NCI-H187 treated with DMSO at 0.1 percent for 48 hours (cell line): ENCODE measurements at places on chromosomes 5 and 9.
A peak's percentile ranks its signal among the peaks of the same experiment; 100 is the strongest.

DNA sequence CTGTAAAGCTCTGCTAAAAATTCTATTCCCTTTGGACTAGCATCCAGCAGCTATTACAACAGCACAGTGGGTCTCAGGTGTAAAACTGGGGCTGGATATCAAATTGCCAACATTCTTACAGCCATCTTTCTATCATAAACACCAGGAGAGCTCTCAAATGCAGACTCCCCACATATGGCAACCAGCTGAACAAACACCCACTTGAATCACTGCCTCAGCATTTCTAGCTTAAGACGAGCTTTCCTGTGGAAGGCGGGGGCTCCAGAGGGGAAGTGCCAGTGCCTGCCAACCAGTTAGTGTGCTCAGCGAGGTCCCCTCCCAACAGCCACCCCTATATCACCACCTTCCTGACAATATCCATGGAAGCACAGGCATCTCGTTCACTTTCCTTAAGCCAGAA is 62.2 kb downstream of the IPPK start:
- DNase-seq = peak; percentile 63

DNA sequence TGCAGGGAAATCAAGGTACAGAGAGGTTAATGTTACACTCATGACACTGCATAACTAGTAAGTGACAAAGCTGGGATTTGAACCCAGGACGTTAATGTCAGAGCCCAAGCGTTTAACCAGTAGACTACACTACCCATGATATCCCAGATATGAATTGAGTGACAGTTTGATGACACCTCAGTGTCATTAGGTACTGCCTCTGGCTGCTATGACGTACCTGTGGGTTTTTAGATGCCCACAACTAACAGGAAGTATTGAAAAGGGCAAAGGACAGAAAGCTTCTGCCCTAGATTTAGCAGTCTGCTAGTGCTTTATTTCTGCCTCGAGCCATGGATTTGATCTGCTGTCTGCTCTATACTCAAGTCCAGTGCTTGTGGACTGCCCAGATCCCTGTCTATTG is 56.2 kb downstream of the GLRA1 start:
- no peak for DNase-seq

GRCh38 chr5:160930406-160930805 is 78.4 kb upstream of the ATP10B start:
- DNase-seq = no peak

GRCh38 chr9:105871540-105871939 is 177.2 kb downstream of the TMEM38B start:
- no peak for DNase-seq

DNA sequence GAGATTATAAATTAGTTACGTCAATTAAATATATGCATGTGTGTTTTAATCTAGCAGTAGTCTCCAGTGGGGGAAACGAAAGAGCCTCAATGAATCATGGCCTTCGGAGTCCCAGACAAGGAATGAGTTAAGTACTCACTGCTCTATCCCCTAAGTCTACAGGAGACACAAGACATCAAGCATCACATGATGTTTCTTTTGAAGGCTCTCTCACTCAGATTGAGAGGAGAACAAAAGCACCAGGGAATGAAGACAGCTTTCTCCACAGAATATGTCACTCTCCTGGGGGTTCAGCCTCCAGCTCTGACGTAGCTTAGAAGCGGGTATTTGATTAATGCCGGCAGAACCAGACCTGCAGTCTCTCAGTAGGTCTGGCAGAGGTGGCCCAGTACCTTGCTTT is 381.4 kb downstream of the ACTL7B start:
- DNase-seq = no peak

DNA sequence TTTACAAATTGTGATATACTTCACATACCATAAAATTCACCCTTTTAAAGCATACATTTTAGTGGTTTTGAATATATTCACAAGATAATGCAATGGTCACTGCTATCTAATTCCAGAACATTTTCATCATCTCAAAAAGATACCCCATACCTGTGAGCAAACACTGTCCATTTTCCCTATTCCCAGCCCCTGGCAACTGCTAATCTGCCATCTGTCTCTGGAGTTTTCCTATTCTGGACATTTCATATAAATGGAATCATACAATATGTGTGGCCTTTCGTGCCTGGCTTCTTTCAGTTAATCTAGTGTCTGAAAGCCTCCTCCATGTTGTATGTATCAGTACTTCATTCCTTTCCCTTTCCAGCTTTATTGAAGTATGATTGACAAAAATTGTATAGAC is 14.7 kb downstream of the SNX30 start:
- DNase-seq = no peak

GRCh38 chr5:67989456-67989855 is 226.1 kb upstream of the PIK3R1 start:
- no peak for DNase-seq

DNA sequence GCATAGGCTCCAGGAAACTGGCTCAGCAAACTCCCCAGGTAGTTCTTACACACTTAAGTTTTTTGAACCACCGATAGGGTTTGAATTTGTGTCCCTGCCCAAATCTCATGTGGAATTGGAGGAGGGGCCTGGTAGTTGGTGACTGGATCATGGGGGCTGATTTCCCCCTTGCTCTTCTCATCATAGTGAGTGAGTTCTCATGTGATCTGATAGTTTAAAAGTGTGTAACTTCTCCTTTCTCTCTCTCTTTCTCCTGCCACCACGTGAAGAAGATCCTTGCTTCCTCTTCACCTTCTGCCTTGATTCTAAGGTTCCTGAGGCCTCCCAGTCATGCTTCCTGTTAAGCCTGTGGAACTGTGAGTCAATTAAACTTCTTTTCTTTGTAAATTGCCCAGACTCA is 22.4 kb upstream of the HACD4 start:
- DNase-seq = no peak

- no peak for DNase-seq
Observed at GRCh38 chr5:76679231-76679630, 36.7 kb upstream of the F2R start.

- DNase-seq = no peak
Observed at GRCh38 chr5:3599226-3600105, 3.8 kb downstream of the IRX1 start.

GRCh38 chr5:83764101-83764500 is 43.4 kb upstream of the HAPLN1 start:
- no peak for DNase-seq

DNA sequence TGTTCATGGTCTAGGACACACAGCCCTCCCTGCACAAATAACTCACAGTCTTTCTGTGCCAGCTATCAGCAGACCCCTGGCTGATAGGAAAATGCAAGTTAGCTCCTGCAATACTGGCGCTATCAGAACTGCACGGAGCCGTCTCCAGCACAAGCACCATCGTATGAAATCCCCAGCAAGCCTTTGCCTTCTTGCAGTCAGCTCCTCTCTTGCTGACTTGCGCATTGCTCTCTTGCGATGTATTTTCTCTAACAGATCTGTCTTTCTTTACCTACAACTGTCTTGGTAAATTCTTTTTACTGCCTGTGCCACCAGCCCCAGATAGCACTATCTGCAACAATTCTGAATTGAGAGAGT is 25.1 kb upstream of the UGCG start:
- DNase-seq = no peak

- no peak for DNase-seq
Observed at GRCh38 chr5:5135957-5136676, 4.0 kb upstream of the ADAMTS16 start.

- no peak for DNase-seq
Observed at GRCh38 chr5:31630931-31631330, 8.0 kb upstream of the PDZD2 start.

GRCh38 chr5:173320259-173320658 is 8.0 kb downstream of the STC2 start:
- no peak for DNase-seq

- no peak for DNase-seq
Observed at GRCh38 chr9:8564960-8565359, 765.4 kb upstream of the DMAC1 start.

- no peak for DNase-seq
Observed at GRCh38 chr9:34746526-34746925, 36.6 kb upstream of the CCL21 start.

GRCh38 chr9:84121991-84122523 is 141.5 kb downstream of the RMI1 start:
- DNase-seq = no peak

DNA sequence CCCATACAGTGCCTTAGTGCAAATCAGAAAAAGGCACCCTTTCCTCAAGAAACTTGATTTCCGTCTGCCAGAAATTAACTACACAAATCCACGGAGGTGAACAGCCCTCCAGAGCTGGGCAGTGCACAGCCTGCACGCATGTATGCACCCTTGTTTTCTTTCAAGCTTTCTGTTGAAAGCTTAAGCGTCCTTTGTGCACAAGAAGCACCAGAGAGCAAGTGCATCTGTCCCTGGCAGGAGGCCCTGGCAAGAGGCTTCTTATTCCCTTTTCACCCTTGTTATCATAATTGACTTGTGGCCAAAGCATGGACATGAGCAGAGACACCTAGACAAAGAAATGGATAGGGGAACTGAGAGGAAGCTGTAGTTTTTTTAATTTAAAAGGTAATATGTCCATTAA is 47.4 kb upstream of the ATG10 start:
- no peak for DNase-seq

GRCh38 chr5:6399980-6400910 is 21.9 kb upstream of the MED10 start:
- DNase-seq = no peak

DNA sequence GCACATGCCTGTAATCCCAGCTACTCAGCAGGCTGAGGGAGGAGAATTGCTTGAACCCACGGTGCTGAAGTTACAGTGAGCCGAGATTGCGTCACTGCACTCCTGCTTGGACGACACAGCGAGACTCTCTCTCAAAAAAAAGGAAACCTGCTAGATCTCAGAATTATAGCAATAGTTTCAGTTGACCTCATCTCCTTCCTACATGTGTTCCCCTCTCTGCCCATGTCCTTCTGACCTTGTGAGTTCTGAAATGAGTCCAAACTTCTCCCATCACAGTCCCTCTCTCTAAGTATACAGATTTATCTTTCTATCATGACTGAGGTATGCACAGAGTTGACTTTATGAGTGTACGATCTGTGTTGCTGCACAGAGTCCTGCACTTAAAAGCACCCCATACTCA is 44.6 kb upstream of the SHOC1 start:
- no peak for DNase-seq

GRCh38 chr9:4592295-4592694 is 69.8 kb upstream of the PLPP6 start:
- no peak for DNase-seq

DNA sequence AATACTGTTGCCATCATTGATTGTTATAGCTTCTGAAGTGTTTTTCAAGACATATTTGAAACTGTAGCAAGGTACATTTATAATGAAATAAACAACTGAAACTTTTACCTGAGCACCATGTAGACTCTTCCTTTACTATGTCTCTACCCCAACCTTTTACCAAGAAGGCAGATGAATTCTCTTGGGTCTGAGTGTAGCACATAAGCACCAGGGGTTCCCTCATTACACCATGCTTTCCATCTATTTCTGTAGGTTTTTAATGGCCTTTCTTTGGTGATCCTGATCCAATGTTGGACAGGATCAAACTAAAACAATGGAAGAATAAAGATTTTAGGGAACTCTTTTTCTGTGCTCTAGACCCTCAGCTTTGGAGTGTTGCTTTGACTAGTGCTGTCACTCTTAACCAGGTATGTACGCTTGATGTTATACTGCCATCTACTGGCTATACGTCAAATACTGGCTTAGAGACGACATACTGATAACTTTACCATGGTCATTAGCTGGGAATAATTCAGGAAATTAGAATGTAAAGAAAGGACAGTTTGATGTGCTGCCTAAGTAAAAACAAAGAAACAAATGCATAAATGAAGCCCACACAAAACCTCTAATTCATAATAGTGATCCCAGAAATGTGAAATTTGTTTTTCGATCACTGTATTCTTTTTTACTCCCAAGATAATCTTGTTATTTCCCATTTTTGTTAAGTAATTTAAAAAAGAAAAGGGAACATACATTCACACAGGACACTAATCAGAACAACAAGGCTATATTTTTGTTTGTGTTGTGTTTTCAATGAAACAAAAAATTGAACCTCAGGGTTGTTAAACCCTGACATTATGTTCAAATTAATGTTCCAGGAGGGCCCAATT is 30.7 kb downstream of the IFNW1 start:
- peak; percentile 20 for DNase-seq

DNA sequence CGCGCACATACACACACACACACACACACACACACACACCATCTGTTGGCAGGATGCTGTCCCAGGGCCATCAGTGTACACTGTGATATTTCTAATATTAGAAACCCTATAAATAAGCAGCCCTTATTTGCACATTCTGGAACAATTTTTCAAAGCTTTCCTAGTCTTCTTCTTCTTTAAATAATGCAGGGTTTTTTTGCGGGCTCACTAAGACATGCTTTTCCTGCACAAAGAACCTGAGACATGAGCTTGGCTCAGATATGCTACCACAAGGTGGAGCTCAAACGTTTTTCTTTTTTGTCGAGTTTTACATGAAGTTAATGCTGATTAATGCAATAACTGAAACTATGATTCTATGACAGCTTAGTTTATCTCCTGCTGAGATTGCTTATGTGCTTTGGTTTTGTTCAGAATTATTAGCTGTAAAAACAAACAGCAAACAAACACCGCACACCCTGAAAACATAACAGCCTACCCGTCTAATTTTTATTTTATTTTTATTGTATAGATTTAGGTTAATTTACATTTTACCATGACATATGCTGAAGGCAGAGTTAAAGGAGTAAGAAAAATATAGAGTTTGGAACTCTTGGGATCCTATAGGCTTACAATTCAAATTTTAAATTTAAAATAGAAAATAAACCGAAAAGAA is 95.8 kb downstream of the ALDH1A1 start:
- DNase-seq = no peak

DNA sequence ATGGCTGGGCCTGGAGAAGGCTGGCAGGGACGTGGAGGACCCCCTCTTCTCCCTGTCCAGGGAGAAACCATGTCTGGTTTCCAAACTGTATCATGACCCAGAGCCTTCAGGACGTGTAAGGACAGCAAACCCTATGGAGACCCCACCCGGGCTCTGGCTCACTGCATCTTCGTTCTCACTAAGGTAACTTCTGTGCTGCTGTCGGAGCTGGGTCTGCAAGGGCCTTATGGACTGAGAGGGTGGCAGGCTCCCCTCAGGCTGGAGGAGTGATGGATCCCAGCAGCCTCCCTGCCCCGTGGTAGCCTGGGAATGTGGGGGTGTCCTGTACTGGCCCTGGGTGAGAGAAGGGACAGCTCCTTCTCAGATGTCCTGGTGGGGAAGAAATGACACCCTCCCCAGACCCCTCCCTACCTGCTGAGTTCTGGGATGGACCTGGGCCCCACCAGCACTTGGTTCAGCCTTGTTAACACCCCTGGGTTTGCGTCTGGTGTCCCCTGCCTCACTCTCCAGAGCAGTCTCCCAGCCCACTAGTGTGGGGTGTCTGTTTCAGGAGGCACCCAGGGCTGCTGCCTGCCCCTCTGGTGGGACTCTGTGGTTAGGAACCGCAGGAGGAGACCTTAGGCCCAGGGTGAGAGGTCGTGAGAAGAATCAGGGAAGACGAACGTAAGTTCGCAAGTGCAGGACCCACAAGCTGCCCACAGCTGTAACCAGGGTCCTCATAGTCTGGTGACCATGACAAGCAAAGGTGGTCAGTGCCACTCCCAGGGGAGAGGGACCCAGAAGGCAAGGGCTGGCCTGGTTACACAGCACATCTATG is 6.6 kb downstream of the SPATA31E1 start:
- DNase-seq = no peak
